ENCODE measurements at places on chromosomes 3 and 15.

- DNase-seq, result no peak
Observed at GRCh38 chr3:69199942-69200341, 77.5 kb upstream of the LMOD3 start.

GRCh38 chr3:180690061-180690460 is 10.8 kb upstream of the CCDC39 start:
- no peak for DNase-seq

DNA sequence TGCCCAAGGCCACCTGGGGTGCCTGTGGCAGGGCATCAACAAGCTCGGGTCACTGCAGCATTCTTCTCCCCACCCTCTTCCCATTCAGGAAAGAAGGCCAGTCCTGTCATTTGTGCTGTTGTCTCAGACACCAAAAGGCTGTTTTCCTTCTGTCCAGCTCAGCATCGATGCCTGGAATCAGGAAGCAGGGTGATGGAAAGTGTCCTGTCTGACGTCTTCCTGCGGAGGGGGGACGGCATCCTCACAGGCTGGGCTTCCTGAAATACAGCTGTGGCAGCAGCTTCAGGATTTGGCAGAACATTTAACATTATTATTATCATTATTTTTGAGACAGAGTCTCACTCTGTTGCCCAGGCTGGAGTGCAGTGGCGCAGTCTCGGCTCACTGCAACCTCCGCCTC is 33.0 kb upstream of the ANKDD1A start:
- no peak for DNase-seq

DNA sequence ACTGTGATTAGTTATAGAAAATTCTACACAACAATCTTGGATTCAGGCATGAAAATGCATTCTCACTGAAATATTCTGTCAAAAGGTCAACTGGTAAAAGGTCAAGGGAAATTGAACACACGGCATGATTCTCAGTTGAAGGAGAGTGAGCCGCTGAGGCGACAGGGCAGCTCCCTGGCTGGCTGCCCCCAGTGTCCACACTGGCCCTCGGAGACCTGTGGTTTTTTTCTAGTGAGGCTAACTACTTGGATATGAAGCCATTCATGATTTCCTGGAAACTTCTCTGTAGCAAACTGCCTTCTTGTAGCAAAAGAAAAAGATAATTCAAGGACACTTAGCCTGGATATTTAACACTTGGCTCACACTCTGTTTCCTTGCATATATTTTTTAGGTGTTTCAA is 37.2 kb downstream of the AADACL2 start:
- no peak for DNase-seq

GRCh38 chr15:64141798-64142512 is 9.6 kb upstream of the SNX22 start:
- DNase-seq, result no peak

DNA sequence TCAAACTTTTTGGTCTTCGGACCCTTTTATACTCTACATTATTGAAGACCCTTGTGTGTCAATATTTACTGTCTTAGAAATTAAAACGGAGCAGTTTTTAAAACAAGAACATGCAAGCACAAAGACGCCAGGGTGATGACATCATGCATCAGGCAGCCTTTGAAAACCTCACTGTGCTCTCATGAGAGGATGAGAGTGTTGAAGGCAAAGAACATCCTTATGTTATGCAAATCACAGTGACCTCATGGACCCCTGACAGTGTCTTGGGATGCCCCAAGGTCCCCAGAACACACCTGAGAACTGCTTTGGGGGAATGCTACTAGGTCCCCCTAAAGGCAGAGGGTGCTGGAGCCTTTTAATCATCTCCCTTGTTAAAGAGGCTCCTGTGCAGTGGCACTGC is 51.6 kb downstream of the CHDH start:
- no peak for DNase-seq

GRCh38 chr3:180062771-180063170 is 26.0 kb upstream of the PEX5L start:
- DNase-seq, result no peak

DNA sequence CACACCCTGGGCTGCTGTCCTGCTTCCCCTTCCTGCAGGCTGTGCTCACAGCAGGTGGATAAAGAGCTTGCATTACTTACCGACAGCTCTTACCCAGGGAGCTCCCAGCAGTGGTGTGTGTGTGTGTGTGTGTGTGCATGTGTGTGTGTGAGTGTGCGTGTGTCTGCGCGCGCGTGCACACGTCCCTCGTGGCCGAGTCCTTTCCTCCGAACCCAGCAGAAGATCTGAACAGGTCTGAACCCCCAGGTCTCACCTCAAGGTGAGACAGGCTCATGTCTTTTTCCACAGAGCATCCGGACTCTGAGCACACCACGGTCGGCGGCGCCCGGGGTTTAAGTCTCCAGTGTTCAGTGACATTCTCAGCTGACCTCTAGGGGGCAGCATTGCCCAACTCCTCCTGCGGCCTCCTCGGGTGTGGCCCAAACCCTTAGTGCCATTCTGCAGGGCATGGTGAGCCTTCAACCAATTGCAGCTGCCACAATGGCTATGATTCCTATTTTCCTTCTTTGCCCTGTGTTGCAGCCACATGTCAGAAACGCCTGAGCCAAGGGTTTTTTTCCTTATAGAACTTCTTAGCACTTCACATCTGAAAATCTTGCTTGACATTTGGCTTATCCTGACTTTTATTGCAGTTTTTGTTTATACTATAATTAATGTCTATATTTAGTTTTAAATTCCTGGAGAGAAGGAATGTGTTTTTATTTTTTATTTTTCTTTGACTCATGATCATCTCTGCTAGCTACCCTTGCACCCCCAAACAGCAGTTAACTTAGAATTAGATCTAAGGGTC is 64.1 kb upstream of the KLHL25 start:
- peak; percentile 85 for DNase-seq
